ENCODE measurements at places on chromosomes 13 and 19.

DNA sequence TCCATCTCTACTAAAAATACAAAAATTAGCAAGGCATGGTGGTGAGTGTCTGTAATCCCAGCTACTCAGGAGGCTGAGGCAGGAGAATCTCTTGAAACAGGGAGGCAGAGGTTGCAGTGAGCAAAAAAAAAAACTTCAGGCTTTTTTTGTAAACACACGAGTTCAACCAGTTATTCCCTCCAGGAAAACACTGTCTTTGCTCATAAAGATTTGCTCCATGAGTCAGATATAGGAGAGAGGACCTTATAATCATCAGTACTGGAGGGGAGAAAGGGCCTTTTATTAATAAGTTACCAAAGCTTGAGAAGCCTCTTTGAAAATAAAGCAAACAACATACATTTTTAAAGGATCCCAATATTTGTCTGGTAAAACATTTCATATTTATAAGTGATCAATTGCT, 110.7 kb downstream of the EFNB2 start:
- no peak for DNase-seq

- DNase-seq = no peak
Observed at GRCh38 chr13:111540486-111540885, 220.0 kb downstream of the TEX29 start.

- DNase-seq = peak; percentile 69
Observed at GRCh38 chr19:50050406-50051227, 24.8 kb downstream of the ZNF473 start.

DNA sequence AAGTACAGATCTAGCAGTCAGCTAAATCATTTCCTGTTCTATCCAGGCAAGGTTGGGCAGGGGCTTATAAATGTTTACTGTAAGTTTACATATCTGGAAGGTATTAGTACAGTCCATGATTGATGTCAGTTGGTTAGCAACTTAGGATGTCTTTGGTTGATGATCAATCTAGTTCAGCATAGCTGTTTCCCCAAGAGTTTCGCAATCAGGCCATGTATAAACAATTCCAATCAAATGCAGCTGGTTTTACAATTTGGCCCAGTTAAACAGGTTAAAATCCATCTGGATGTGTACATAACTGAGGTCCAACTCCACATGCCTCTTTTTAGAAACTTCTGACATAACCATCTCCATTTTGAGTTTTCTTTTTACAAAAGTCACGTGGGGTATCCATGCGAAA, 6.9 kb downstream of the ZNF221 start:
- no peak for DNase-seq

DNA sequence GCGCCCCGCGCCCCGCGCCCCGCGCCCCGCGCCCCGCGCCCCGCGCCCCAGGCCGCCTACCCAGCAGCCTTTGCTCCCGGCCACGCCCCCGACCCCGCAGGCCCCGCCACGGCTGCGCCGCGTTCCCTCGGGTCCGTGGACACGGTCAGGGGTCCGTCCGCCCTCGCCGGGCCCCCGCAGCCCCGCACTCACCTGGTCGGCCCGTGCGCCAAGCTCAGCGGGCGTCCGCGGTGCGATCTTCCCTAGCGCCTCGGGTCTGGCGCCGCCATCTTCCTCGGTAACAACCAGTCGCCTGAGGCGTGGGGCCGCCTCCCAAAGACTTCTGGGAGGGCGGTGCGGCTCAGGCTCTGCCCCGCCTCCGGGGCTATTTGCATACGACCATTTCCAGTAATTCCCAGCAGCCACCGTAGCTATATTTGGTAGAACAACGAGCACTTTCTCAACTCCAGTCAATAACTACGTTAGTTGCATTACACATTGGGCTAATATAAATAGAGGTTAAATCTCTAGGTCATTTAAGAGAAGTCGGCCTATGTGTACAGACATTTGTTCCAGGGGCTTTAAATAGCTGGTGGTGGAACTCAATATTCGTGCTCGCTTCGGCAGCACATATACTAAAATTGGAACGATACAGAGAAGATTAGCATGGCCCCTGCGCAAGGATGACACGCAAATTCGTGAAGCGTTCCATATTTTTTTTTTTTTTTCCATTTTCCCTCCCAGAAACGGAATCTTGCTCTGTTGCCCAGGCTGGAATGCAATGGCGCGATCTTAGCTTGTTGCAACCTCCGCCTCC, at the start of the genes MED16 and RNU6-9:
Gene MED16 (minus strand): TSS at position 294 of the 796 bp plus-strand sequence. CDS start 2,056 bp downstream, outside the sequence.
Gene RNU6-9 (plus strand): TSS at position 591 of the 796 bp plus-strand sequence.
- DNase-seq = peak; percentile 94

DNA sequence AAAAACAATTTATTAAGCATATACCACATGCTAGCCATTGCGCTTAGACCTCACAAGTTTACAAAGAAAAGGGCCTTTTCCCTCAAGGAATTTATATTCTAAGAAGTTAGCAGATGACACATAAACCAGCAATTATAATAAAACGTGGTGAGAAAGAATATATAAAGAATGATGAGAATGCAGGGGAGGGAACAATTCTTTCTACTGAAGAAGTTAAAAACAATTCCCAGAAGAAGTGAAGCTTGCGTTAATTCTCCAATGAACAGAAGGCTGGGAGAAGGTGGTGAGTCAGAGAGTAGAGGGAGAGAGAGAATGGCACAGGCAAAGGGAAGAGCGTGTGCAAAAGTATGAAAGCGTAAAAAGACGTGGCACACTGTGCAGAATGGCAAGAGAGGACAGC, 69.5 kb upstream of the ZDHHC20 start:
- no peak for DNase-seq

GRCh38 chr13:22077764-22078163, 406.9 kb downstream of the FGF9 start:
- DNase-seq = no peak

DNA sequence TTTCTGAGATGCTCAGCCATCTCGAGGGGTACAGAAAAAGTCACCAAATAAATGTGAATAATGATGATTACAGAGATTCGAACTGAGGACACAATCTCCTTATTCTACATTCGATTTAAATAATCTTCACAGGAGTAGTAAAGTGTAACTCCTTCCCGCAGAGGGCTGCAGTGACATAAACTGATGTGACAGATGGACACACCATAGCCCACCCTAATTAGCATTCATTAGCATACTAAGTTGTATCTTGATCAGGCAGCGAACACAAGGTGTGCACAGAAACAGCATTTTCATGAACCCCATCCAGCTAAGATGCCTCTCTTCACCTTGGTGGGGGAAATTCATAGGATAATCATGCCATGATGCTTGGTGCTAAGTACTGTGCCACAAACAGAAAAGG, 83.0 kb downstream of the TNFSF11 start:
- no peak for DNase-seq

GRCh38 chr13:20487927-20488326, 37.7 kb downstream of the CRYL1 start:
- no peak for DNase-seq

- no peak for DNase-seq
Observed at GRCh38 chr13:22925881-22926747, 254.7 kb upstream of the SGCG start.

DNA sequence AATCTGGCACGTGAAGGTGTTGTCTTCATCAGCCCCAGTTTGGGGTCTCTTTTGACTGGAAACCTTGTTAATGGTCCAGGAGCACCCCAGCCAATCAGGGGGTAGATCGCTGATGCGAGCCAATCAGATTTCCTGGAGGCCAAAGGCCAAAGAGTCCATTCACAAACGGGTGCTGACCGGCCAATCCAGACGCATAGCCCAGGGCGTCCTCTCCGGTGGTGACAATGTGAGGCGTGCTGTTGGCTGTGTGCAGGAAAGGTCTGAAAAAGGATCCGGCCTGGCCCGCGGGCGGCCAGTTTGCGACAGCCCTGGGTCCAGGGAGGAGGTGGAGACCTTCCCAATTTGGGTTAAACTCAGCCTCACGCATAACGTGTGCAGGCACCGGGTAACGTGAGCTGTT, 3.1 kb downstream of the MAST3 start:
- no peak for DNase-seq

- no peak for DNase-seq
Observed at GRCh38 chr19:1262623-1263123, 6.5 kb upstream of the CIRBP start.

All from LoVo (cell line).